ENCODE measurements at places on chromosomes 2 and 18.
A peak's percentile ranks its signal among the peaks of the same experiment; 100 is the strongest.

- no peak for DNase-seq
These were observed 140.1 kb upstream of the ASB18 start for GRCh38 chr2:236404346-236404745.

DNA sequence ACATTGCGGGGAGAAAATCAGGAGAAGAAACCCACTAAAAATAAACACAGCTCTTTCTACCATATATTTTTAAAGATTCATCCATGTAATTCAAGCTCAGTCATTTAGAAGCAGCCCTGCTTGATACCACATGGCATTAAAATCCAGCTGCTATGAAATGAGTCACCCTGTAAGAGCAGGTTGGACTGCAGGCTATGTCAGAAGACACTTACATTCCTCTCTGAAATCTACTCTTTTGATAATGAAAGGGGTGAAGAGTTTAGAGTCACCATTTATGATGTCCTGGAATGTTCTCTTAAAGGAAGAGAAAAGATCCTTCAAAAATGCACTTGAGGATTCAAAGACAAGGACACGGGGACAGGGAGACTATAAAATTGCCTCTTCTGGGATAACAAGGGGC, 100.6 kb upstream of the APCDD1 start:
- DNase-seq = no peak

DNA sequence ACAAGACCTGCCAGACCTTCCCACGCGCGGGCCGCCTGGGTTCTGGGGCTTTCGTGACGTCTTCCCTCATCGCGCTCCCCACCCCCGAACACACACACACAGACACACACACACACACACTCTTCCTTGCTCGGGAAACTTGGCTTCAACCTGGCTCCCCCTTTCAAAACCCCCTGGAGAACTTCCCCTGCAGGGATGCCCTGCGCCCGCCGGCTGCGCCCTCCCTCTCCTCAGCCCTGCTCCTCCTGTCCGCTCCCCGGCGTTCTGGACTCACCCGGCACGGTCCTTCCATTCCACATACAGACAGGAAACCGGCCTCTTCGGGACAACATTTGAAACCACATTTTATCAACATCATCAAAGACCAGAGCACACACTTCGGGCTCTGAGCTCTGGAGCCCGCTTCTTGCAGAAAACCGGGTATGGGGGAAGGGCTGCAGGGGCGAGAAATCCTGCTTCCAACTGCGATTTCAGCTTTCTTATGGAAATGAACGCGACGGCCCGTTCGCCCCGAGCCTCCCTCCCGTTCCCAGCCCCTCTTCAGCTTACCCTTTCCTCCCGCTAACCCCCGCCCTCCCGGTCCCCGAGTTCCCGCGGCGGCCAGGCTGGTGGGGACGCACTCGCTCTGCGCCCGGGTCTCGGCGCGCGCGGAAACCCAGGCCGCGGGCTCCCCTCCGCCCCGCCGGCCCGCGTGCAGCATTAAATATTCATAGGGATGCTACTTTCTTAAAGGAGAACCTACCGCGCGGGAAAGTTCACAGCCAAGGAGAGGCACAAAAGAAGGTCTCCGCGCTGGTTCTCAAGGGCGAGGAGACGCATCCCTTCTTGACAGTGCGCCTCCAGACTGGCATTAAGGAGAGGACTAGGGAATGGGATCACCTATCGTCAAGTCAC, 18.3 kb downstream of the POU3F3 start:
- no peak for DNase-seq

DNA sequence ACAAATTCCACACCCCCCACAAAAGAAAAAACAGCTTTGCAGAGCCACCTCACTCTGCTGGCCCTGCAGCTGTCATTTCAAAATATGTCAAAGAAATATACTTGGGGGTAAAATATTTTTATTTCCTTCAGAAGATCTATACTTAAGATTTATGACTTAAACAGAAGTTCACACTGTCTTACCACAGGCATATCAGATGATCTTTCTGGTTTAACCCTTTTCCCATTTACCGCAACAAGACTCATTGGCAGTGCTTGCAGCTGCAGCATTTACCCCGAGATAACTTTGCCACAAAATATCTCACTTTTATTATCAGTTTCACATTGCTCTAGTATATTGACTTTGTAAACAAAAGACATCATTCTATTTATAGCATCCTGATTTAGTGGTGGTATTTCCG, 21.6 kb upstream of the SLC35G4 start:
- no peak for DNase-seq

GRCh38 chr2:95042472-95043271, 17.2 kb downstream of the MAL start:
- DNase-seq = no peak

GRCh38 chr18:21911551-21911950, 171.0 kb downstream of the MIB1 start:
- no peak for DNase-seq

DNA sequence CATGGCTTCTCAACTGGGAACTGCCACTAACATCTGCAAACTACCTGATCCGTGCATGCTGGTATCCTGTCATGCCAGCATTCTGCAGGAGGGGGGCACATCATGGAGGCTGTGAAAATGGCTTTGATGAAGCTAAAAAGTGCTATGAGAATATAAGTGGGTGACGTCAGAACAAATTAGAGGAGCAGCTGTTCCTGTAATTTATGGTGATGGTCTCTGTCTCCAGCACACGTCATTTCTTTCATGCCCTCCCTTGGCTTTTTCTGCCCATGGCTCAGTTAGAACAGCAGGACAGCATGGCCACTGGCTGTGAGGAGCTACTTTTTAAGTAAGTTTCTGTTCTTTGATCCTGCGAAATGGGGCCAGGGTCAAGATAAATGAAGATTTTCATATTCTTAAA, 466.3 kb downstream of the THSD7B start:
- no peak for DNase-seq

GRCh38 chr2:131058920-131059319, 34.3 kb downstream of the FAM168B start:
- no peak for DNase-seq

GRCh38 chr2:193088026-193088425, 893.3 kb upstream of the TMEFF2 start:
- no peak for DNase-seq

DNA sequence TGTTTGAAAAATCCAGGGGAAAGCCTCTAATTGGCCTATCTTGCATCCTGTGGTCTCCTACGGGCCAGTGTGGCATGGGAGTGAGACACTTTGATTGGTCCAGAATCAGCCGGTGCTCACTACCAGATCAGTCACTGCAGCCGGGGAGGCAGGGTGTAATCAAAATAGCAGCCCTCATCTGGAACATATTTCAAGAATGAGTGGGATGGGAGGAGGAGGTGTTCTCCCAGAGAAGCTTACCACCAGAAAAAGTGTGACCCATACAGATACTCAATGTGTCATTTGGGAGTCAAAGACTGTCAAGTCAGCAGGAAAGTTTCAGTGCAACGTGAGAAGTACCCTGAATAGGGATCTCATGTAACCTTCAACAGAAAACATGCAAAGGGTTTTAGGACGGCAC, 393.9 kb upstream of the SLC14A2 start:
- DNase-seq = no peak

DNA sequence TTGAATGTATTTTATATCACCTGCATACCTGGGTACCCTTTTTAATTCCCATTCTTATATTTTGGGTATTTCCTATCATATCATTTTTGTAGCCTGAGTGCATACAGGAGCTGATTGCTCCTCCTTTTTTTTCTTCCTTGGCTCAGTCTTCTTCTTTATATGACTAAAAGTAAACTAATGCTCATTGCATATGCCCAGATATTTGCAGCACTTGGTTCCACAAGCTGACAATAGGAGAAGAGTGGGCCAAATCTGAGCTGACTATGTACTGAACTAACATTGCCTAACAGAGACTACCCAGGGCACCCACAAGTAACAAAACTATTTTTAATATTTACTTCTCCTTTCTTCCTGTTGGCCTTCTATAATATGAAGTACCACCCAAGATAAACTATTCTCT, 131.7 kb upstream of the SPOPL start:
- DNase-seq = no peak

- DNase-seq = no peak
These were observed 289.6 kb downstream of the SOCS6 start for GRCh38 chr18:70578480-70578879.

GRCh38 chr2:37982147-37982582, 57.1 kb downstream of the RMDN2 start:
- peak; percentile 33 for DNase-seq

DNA sequence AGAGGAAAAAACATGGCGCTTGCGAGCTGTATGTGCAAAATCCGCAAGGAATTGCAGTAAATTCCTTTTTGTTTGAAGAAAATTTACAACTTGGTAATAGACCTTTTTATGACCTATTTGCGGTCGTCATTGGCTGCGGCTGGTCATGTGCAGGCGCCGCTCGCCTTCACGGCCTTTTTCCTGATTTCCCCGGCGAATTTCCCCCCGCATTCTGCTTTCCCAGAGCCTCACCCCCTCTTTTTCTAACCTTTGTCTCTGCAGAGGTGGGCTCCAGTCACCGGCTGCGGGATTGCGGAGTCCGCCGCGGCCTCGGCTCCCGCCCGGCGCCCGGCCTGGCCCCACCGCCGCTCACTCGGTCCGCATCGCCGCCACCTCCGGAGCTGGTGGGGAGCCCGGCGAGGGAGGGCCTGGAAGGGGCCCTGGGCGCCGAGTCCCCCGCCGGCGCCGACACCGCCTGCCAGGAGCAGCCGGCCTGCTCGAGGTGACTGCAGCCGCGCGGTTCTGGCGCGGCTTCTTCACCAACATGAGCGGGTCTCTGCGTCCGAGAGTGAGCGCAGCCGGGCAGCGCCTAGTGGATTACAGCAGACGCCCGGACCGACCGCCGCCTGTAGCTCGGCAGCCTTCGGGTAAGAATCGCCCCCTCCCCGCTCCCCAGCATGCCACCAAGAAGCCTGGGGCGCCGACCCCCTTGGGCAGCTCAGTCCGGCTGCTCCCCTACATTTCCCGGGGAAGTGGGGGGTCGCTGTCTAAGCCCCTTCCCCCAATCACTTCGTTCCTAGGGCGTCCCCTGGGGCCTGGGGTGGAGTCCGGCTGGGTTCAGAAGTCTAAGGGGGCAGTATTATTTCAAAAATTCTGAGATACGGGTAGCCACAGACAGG, 7.1 kb downstream of the HOXD8 start:
- DNase-seq = peak; percentile 22

GRCh38 chr2:37412231-37412630, 67.8 kb downstream of the QPCT start:
- DNase-seq = no peak

GRCh38 chr2:120859814-120860578, 124.3 kb downstream of the GLI2 start:
- no peak for DNase-seq

- DNase-seq = no peak
These were observed 16.4 kb upstream of the TMEM18 start for GRCh38 chr2:693606-694005.

DNA sequence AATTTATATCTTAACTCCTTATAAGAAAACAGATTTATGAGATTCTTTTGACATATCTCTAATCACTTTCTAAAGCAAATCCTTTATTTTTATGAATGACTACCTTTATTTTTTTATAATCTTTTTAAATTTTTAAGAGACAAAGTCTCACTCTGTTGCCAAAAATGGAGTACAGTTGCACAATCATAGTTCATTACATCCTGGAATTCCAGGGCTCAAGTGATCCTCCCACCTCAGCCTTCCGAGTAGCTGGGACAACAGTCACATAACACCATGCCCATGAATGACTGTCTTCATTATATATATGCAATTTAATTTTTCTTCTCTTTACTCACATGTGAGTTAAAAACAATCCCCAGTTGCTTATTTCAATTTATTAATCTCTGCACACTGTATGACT, 21.7 kb downstream of the ACADL start:
- no peak for DNase-seq

DNA sequence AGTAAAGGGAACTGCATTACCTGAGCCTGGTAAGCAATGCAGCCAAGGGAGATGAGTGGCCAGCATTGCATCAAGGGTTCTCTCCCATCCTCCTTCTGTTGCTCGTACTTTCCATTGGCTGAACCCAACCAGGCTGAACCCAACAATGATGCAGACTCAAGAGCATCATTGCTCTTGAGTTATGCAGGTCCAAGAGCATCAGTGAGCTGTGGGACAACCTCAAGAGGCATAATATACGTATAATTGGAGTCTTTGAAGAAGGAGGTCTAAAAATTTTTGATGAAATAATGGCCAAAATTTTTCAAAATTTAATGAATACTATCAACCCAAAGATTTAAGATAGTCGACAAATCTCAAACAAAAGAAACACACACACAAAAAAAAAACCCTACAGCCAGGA, 213.0 kb downstream of the RNF152 start:
- DNase-seq = no peak

GRCh38 chr18:35938158-35938557, 34.3 kb upstream of the RMP24 start:
- DNase-seq = peak; percentile 32

GRCh38 chr2:70828914-70829824, 6.4 kb downstream of the CD207 start:
- no peak for DNase-seq

GRCh38 chr2:2392332-2392731, 61.3 kb upstream of the MYT1L start:
- no peak for DNase-seq
